GF-D8 (cell line): ENCODE measurements at places on chromosomes 6 and 20.
A peak's percentile ranks its signal among the peaks of the same experiment; 100 is the strongest.

DNA sequence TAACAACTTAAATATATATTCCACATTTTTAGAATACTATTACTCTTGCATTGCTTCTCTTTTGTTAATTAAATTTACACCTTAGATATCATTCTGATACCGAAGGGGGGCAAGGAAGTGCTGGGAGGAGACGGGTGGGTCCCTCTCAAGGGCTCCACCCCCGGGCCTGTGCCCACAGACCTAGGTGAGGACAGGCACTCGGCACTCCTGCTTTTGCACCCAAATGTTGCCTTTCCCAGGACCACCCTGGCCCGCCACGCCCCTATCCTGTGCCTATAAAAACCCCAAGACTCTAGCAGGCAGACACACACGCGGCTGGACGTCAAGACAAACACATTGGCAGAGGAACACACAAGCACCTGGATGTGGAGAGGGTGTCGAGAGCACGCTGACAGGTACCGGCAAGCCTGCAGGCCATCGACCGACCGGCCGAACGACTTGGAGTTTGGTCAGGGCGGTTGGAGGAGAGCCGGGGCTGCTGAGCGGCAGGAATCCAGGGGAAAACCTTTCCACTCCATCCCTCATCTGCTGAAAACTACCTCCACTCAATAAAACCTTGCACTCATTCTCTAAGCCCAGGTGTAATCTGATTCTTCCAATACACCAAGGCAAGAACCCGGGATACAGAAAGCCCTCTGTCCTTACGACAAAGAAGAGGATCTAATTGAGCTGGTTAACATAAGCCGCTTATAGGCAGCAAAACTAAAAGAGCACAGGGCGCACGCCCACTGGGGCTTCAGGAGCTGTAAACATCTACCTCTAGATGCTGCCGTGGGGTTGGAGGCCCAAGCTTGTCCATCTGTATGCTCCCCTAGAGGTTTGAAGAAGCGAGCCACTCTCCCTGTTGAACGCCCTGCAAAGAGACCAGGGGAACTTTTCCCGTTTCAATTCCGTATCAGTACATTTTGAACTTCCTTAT, 197.4 kb upstream of the PRSS16 start:
- no peak for DNase-seq

GRCh38 chr20:63635431-63636141, 8.7 kb upstream of the GMEB2 start:
- peak; percentile 91 for DNase-seq

DNA sequence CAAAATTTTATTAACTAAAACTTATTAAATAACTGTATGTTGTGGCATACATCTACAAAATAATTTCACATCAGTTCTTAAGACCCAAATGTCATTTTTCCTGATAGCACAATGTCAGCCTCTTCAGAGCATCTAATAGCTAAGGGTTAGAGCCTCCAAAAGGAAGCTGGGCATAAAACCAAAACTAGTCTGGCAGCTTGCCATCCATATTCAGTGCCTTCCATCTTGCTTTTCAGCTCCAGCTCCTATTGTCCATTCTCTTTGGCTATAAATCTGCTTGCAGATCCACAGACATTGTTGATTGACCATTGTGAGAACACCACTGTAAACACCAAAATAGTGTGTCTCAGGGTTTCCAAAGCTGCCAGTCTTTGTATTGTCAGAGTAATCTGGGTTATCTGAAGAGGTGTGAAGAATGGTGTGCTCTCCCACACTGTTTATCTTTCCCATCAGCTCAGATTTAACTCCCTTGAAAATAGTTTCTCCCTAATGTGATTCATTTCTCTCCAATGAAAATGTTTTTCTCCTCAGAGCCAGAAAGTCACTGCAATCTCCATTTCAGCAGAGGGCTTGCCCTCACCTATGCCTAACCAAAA, 154.8 kb upstream of the KCNQ5 start:
- DNase-seq, result no peak

DNA sequence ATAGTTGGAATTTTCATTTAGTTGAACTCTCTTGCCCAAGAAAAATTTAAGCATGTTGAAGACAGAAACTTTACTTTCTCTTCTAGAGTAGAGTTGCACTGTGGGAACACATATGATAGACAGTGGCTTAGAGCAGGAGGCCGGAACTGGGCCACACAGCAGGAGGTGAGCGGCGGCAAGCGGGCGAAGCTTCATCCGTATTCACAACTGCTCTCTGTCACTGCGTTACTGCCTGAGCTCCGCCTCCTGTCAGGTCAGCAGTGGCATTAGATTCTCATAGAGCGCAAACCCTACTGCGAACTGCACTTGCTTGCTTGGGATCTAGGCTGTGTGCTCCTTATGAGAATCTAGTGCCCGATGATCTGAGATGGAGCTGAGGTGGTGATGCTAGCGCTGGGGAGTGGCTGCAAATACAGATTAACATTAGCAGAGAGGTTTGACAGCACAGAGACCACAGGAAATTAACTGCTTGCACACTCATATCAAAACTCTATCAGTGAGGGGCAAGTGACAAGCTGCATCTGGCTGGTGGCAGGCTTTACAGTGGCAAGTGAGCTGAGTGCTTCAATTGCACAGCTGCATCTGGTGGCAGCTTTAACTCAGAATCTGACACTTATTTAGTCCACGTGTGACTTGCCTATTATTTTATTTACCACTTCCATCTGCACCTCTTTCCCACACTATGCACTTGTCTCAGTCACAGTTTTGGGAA, 174.9 kb upstream of the C6orf118 start:
- no peak for DNase-seq

GRCh38 chr6:106180208-106180607, 94.1 kb downstream of the PRDM1 start:
- DNase-seq, result no peak

DNA sequence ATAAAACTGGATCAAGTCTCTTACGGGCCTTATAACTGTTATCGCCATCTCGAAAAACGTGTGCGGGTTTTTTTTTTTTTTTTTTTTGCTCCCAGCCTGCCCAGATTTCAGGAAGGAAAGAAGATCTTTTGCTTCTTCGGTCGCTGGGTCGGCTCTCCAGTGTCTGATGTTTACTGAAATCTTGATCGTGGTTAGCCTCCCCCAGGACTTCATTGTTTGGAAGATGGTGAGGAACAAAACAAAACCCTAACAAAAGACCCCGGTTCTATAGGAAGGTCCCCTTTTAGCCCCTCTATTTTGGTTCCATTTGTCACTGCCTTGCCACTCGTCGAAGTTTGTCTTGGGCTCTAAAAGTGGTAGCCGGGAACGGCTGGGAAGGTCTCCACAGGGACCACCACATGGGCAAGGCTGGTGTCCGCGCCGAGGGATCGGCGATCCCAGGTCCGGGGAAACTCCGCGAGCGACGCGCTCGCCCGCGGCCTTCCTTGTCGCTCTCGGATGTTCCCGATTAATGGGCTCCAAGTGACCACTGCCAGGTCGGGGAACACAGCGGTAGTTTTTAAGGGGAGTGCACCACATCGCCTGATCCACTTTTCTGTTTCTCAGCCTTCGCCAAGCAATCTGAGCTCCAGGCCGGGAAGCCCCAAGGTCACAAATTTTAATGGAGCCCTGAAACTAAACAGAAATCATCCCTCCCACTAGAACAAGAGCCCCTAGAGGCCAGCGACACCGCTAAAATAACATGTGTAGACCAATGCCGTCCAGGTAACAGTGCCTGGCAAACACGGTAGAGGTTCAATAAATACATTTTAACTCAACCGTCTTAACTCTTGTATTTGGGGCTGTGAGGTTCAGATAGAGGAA, 27.0 kb downstream of the TRIM27 start:
- peak; percentile 20 for DNase-seq
